Renal cortical epithelial cell (primary cell): ENCODE measurements at places on chromosomes 7 and 10. TPM values are rescaled to one million over a fixed set of nuclear protein-coding genes. Genes with fewer than 3 reads are reported as not detected.

DNA sequence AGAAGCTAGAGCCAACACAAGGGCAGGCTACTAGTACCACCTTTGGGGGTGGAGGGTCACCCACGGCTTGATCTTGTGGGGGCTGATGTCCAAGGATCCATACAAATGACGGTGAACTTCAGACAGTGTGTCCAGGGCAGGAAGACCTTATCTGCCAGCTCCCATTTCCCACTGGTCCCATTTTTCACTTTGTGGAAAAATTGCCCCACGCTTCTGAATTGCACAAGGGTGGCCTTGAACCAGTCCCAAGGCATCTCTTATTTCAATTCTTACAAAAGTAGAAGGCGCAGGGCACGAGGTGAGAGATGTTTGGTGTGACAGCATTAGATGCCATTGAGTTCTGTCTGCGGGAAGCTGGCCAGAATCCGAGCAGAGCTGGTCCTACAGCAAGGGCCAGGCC is 252.7 kb upstream of the CELF2 start:
- no peak for DNase-seq

DNA sequence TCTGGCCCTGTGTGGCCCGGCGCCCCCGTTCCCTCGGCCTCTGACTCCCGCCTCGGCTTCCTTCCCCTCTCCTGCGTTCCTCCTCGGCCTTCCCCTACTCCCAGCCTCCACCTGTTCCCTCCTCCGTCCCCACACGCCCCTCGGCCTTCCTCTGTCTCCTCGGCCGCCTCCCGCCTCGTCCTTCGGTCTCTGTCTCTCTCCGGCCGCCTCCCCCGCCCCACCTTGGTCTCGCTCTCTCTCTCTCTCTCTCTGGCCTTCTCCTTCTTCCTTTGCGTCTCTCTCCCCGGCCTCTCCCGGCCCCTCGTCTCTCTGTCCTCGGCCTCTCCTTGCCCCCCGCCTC is 588 bp downstream of the GET4 start:
- no peak for DNase-seq

DNA sequence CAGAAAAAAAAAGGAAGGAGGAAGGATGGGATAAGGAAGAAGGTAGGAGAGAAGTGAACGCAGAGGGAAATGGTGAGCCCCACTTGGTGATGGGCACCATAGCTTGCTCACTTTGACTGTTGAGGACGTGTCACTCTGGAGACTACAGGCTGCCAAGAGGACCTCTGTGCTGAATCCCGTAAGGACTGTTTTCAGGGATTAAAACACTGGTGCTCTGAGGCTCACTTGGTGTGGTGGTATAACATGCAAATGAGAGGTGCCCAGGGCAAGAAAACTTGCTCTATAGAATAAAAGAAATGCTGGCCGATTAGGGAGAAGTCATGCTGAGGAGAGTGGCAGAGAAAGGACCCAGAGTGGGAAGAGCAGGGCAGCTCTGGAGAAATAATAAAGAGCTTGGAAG is 5.3 kb upstream of the IL2RA start:
- no peak for DNase-seq

- no peak for DNase-seq
Measured at GRCh38 chr10:89808842-89809241, 107.5 kb downstream of the KIF20B start.

DNA sequence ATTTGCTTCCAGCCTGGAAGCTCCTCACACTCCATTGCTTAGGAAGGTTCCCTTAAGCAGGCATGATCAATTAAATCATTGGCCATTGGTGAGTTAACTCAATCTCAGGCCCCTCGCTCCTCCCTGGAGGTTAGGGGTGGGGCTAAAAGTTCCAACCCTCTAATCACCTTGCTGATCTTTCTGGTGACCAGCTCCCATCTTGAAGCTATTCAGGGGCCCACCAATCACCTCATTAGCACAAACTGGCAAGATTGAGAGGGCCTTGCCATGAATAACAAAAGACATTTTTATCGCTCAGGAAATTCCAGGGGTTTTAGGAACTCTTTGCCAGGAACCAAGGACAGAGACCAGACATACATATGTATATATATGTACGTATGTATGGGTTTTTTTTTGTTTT is 58.4 kb downstream of the AGK start:
- no peak for DNase-seq

Gene MYOZ1
- 0.87 and 1.0 TPM in 2 replicates for total RNA-seq

Gene CYP26A1
- 0.15 TPM in 1 of 2 replicates, not detected in the other for total RNA-seq

Gene PTF1A
- not detected in 2 replicates for total RNA-seq

Gene ZNF804B
- total RNA-seq, result not detected in 2 replicates

Gene SUN3
- not detected in 2 replicates for total RNA-seq
